ENCODE measurements at places on chromosomes 12 and 14. TPM values are rescaled to one million over a fixed set of nuclear protein-coding genes. Genes with fewer than 3 reads are reported as not detected.

Gene RBP5
- total RNA-seq = not detected

Gene FOXA1
- total RNA-seq = 0.07 TPM

Gene GARIN6
- total RNA-seq = not detected

Gene CISTR
- total RNA-seq = not detected

Gene IFNG-AS1
- total RNA-seq = not detected

Gene RNASE9
- not detected for total RNA-seq

Gene KLRB1
- not detected for total RNA-seq
